Naive B cell (primary cell): ENCODE measurements at places on chromosomes 5 and 9.

GRCh38 chr5:9428272-9428671, 117.6 kb downstream of the SEMA5A start:
- no peak for DNase-seq

DNA sequence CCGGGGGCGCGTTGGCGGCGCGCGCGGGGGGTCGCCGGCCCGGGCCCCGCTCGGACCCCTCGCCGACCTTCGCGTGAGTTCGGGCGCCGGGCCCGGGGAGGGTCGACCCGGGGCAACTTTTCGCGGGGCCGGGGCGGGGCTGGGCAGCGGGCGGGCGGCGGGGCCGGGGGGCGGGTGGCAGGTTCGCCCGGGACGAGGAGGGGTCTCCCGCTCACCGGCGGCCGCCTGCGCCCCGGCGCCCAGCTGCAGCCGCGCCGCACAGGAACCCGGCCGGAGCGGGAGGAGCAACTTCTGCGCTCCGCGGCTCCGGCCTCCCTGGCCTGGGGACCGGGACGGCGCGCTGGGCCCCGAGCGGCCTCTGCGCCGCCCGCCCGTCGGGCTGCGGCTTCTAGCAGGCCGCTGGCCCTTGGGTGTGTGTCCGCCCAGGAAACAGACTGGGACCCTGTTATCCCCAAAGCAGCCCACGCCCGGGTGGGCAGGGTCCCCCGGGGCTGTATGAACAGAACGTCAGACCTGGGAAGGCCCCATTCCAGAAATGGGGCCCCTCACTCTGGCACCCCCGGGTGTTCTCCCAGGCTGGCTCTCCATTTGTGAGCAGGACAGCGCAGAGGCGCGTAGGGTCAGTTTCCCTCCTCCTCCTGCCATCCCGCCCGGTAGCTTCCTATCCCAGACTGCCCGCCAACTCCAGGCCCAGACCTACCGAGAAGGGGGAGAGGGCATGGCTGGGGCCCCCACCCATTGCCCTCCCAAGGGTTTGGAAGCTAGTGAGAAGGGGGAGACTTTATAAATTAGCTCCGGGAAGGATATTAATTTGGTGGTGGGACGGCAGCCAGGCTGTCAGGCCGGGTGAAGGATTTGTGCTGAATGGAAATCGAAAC, 708 bp downstream of the RXRA start:
- DNase-seq = no peak

DNA sequence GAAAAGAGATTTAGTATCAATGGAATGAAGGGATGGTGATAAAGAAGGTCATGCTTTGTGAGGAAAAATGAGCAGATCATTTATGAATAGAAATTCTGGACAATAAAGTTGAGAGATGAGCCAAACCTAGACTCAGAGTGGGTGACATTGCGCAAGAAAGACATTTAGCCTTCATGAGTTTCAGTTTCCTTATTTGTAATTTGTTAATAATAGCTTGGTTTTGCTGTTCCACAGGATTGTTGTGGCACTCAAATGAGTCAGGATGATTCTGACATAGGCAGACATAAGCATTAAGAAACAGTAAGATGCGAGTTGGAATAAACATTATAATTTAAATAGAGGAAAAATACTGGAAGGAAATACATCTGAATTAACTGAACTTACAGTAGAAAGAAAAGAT, 34.8 kb downstream of the ITGA2 start:
- DNase-seq = no peak

GRCh38 chr9:125525921-125526631, 180.9 kb downstream of the MAPKAP1 start:
- no peak for DNase-seq

DNA sequence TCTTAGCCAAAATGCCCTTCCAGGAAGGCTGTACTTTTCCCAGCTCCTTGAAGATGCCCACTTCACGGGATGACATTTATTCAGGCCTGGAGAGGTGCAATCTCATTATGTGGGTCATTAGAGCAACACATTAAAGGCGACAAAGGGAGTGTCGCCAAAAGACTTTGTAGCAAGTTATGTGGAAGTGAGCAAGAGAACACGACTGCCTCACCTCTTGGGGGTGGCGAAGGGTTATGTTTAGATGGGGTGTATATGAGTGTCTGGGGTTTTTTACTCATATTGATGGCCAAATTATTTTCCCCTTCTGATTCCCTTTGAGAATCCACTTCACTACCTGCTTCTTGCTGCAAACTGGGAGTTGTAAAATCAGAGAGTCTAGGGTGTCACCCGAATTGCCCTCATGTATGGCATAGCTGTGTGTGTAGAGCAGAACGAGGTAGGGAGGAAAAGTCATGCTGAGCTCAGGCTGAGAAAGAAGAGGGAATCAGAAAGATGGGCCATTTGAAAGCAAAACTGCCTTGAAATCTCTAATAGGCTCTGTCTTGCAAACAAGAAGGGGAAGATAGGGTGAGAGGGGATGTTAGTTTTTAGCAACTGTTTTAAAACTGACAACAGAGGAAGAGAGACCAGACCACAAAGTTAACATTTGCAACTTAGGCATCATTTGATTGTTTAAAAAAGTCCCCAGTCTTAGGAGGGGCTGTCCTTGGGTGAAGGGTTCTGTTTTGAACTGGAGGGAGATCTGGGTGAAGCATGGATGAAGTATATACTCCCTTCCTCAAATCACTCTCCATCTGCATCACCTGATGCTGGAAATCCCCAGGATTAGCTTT, 97.1 kb upstream of the IL12B start:
- DNase-seq = peak; percentile 39

DNA sequence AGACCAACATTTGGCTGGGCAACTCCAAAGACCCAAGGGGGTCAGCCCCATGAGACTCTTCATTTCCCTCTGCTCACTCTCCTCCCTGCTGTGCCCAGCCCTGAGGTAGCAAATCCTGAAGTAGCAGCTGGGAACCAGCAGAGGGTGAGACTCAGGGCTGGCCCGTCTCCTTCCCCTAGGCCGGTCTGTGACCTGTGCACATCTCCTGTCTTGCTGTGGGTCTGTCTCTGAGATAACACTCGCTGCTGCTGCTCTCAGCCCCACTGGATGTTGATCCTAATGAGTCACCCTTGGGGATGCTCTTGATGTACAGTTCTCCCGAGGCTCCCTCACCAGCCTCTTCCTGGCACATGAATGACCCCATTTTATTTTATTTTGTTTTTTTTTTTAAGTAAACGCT, 7.3 kb upstream of the OR2V1 start:
- no peak for DNase-seq

- no peak for DNase-seq
These were observed 339.0 kb downstream of the NSG2 start for GRCh38 chr5:174384509-174384947.

- DNase-seq = no peak
These were observed at the start of gene GCNT4 for GRCh38 chr5:75052192-75053053. TSS of gene GCNT4 (minus strand) at chr5:75052558. CDS start at chr5:75030037, 22,521 bp downstream.

- DNase-seq = no peak
These were observed 97.6 kb downstream of the RAB3C start for GRCh38 chr5:58680503-58680902.

- DNase-seq = no peak
These were observed 81.1 kb downstream of the JAKMIP2 start for GRCh38 chr5:147701468-147701867.

DNA sequence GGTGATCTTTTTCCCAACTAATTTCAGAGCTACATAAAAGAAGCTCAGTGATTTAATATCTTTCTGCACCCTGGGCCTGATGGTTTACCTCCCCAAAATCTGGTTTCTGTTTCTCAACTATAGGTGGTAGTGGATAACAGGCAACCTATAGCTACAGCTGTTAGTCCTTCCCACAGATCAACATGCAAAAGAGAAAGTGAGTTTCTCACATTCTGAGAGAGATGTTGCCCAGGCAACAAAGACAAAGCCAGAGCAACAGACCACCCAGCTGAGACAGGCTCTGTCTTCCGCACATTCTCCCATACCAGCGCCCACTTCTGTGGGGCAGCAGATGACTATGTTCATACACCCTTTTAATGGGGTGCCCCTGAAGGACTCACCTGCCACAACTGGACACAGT, 40.7 kb upstream of the PPP2R2B start:
- no peak for DNase-seq

GRCh38 chr5:74030821-74031220, 404.8 kb downstream of the ARHGEF28 start:
- DNase-seq = no peak

DNA sequence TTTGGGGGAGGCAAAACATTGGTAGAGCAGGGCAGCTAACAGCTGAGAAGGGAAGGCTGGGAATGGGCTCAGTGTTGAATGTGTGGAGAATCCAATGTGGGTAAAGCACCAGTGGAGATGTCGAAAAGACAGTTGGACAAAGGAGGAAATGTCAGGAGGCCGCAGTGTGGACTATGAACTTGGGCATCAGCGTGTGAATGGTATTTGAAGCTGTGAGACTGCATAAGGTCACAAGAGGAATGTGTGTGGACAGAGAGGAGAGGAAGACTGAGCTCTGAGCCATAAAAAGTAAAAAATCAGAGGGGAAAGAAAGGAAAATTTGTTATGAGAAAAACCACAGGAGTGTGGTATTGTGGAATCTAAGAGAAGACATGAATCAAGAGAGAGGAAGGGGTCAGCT, 99.4 kb upstream of the ADAMTS16 start:
- no peak for DNase-seq

GRCh38 chr5:5309645-5310044, 112.8 kb upstream of the ICE1 start:
- DNase-seq = no peak

DNA sequence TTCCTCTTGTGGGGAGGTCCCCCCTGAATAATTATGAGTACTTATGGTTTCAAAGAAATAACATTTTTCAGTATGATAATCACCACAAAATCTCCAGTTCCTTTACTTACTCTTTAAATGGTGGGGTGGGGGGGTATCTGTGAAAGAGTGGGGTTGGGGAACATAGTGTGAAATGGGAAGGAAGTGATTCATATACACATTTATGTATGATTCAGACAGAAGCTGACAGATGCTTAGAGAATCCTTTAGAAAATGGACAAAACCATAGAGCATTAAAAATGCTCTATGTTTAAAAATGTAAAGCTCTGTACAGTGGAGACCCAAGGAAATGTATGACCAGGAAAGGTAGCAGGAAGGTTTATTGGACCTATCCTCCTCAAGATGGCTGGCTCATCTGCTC, 267.5 kb upstream of the GRIA1 start:
- no peak for DNase-seq

DNA sequence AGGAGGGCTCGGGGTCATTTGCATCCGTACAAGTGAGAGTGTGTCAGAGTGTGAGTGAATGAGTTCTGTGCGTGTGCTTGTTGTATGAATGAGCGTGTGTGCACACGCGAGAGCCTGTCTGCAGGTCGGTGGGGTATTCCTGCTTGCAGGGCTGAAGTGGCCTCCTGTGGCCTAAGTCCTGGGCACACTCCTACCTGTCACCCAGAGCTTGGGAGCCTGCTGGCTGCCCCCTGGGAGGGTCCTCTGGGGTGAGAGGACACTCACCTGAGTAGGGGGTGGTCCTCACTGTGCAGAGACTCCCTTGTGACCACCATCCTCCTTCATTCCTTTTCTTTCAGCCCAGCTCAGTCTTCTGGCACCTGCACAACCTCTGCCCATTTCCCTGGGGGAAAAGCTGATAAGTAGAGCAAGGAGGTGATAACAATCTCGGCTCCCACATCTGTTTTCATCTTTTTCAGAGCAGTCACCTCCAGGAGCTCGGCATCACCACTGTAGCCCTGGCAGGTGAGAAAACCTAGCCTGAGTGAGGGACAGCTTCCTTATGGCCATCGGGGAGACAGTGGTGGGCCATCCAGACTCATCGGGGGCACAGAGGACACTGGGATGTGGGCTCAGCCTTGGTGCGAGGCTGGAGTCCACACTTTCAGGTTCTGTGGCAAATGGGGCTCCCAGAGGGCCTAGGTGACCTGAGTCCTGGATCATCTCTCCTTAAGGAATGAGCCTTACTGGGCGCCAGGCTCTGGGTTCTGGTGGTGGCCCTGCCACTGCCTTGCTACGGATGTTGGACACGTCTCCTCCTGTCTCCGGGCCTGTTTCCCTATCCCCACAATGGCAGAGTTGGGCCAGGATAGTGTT, 38.7 kb upstream of the SYNPO start:
- no peak for DNase-seq

GRCh38 chr5:127802477-127802865, 99.3 kb downstream of the CCDC192 start:
- DNase-seq = no peak

GRCh38 chr9:11618241-11618805, 1005.5 kb upstream of the PTPRD start:
- DNase-seq = no peak

DNA sequence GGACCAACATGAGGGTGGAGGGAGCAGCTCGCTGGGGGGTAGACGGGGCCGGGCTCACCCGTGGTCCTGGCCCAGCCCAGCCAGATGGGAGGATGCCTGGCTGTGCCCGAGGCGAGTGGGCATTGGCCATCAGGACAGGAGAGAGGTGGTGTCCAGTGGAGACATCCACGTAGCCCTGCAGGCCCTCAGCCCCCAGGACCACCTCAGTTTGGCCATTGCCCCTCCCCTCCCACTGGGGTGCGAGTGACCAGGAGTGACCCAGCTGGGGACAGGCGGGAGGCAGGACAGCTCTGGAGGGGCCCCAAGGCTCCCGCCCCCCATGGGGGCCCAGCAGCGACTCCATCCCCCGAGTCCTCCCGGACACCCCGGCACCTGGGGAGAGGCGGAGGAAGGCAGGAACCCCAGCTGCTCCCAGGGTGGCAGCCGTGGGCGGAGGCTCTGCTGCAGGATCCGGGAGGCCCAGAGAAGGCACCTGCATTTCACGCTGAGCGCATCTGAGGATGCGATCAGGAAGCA, 8.3 kb downstream of the NOXA1 start:
- DNase-seq = no peak

- no peak for DNase-seq
These were observed 32.3 kb upstream of the CDK5RAP2 start for GRCh38 chr9:120612218-120612617.

- DNase-seq = no peak
These were observed 2.6 kb downstream of the UBTD2 start for GRCh38 chr5:172280929-172281328.

DNA sequence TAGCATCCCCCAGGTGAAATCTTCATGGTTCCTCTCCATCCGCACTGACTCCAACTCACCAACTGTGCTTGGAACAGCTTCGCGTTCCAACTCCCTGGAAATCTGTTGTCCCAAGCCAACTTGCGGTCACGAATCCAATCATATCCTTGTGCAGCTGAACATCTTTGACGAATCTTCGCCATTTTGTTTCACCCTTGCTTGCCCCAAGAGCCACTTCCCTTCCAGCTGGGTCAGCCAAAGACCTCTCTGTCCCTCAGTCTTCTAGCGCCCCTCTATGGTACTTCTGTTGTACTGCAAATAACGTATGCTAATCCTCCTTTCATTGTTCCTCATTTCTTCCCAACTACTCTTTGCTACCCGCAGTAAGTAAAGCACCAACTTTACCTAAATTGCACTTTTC, 61.0 kb upstream of the TARS1 start:
- DNase-seq = no peak
